NCI-H460 (cell line): ENCODE measurements at places on chromosomes 13 and 19.

DNA sequence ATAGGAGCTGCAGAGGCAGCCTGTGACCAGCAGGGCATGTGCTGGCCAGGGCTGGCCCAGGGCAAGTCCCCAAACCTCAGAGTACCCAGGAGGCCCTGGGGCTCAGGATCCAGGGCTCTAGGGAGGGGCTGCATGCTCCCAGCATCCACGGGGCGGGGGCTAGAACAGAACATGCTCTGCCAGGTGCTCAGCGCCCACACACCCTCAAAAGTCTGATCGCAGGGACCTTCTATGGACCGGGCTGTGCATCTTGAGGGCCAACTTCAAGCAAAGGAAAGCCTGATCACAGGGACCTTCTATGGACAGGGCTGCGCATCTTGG lies 33.5 kb downstream of the ELL start:
- no peak for DNase-seq

DNA sequence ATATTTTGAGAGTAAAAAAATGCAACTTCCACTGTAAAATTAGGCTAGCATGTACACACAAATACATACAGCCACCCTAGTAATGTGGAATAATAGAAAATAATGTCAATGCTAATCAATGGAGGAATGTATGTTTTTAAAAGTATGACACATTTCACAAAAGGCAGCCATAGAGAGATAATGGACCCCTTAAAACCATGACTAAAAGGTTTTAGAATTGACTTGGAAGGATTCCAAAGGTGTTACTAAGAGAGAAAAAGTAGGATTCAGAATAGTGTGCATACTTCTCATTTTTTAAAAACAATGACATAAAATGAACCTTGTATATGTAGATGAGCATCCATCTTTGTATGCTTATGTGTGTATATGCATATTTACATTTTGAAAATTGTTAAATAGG lies 597.9 kb upstream of the PCDH9 start:
- no peak for DNase-seq

DNA sequence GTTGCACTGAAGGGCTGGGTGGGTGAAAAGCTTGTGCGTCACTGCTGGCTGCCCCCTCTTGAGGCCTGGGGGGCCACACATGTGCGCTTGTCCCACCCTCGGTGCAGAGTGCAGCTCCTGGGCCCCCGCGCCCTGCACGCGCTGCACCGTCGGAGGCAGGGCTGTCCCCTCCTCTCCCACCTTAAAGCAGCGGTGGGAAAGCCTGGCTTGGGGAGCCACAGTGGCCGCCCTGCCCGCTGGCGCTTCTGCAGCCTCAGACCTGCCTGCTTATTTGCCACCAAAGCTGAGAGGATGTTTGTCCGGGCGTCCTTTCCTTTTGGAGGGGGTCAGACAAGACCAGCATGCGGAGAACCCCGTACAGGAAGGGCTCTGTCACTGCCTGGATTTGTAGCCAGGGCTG lies 26.7 kb downstream of the PLEKHJ1 start:
- DNase-seq: no peak

DNA sequence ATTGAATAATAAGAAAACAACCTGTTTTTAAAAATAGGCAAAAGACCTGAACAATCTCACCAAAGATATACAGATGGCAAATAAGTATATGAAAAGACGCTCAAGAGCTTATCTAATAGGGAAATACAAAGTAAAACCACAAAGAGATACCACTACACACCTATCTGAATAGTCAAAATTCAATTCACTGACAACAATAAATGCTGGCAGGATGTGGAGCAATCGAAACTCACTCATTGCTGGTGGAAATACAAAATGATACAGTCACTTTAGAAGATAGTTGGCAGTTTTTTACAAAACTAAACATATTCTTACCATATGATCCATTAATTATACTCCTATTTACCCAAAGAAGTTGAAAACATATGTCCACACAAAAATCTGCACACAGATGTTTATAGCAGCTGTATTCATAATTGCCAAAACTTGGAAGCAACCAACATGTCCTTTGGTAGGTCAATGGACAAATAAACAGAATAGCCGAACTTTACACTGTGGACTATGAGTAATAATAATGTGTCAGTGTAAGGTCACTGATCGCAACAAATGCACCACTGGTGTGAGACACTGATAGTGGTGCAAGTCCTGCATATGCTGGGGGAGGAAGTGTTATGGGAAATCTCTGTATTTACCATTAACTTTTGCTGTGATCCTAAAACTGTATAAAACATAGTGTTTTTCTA lies 20.8 kb downstream of the ZC3H13 start:
- DNase-seq: no peak

GRCh38 chr19:51351266-51351990 lies 9.5 kb upstream of the VSIG10L start:
- DNase-seq: no peak

- no peak for DNase-seq
Measured at GRCh38 chr19:41521931-41522555, 53.9 kb upstream of the CEACAM21 start.
